GM23248 (cell line): ENCODE measurements at places on chromosomes 1 and 21.

- DNase-seq: no peak
Observed at GRCh38 chr1:3197781-3198316, 128.8 kb downstream of the PRDM16 start.

DNA sequence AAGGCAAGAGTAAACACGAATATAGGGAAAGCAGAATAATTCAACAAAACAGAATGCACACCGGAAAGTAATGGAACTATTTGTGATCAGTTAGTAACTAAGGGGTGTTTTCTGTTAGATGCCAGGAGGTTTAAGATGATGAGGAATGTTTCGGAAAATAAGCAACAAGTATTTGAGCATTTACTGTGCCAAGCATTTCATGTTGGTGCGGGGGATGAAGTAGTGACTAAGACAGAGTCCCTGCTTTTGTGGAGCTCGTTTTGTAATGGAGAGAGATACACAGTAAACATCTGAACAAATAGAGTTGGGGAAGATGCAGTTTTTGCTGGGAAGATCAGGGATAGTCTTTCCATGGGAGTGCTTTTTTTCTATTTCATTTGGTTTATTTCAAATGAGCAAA lies 78.7 kb downstream of the DYRK1A start:
- DNase-seq: peak; percentile 90

GRCh38 chr1:168972887-168973286 lies 133.6 kb upstream of the ATP1B1 start:
- DNase-seq: no peak

- no peak for DNase-seq
Observed at GRCh38 chr21:45254460-45254930, 33.2 kb downstream of the POFUT2 start.

GRCh38 chr1:242605521-242605920 lies 81.0 kb upstream of the PLD5 start:
- DNase-seq: no peak

GRCh38 chr1:82775406-82776000 lies 974.8 kb downstream of the ADGRL2 start:
- peak; percentile 66 for DNase-seq
